H7 (cell line): ENCODE measurements at places on chromosomes 4 and X.

GRCh38 chr4:64564126-64564525 is 154.9 kb upstream of the TECRL start:
- DNase-seq = no peak

GRCh38 chr4:119130365-119131065 is 5.1 kb upstream of the MYOZ2 start:
- no peak for DNase-seq

DNA sequence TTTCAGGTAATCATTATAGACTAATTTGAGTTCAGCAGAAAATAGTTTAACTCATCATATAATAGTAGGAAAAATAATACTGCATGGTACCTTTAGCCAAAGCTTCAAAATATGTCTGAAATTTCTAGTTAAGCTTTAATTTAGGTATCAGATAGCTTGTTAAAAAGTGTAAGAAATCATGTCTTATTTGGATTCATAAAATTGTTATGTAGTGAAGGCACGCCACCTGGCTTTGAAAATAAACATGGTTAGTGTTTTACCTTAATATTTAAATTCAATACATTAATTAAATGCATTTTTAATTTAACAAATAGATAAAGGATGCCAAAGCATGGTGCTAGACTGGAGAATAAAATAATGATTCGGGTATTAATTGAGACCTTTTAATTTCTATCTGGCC is 211.4 kb downstream of the FSTL5 start:
- no peak for DNase-seq

DNA sequence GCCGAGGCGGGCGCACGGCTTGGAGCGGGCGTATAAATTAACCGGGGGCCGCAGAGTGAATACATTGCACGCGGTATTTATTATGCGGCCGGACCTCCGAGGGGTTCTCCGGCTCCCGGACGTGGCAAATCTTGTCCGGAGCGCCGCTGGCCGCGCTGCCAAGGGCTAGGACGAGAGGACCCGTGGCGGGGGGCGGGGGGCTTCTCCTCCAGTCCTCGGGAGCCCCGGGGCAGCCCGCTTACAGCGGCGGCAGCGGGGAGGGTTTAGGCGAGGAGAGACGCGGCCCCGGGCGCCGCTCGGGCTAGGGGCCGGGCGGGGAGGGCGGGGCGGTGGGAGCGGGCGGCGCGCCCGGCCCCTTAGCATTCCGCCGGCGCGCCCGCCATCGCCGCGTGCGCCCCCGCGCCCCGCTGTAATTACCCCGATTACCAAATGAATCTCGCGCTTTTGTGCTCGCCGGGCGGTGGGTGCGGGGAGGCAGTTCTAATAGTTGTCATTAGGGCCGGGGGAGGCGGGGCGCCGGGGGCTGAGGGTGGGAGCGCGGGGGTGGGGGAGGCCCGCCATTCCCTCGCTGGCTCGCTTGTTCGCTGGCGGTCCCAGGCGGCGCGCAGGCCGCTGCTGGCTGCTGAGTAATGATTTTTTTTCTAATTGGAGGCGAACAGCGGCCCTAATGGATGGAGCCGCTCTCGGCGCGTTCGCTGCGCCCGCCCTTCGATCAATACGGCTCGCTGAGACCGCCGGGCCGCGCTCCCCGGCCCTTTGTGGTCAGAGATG is 276.6 kb downstream of the BCOR start:
- peak; percentile 97 for DNase-seq

GRCh38 chr4:81215931-81216330 is 909 bp upstream of the PRKG2 start:
- no peak for DNase-seq

DNA sequence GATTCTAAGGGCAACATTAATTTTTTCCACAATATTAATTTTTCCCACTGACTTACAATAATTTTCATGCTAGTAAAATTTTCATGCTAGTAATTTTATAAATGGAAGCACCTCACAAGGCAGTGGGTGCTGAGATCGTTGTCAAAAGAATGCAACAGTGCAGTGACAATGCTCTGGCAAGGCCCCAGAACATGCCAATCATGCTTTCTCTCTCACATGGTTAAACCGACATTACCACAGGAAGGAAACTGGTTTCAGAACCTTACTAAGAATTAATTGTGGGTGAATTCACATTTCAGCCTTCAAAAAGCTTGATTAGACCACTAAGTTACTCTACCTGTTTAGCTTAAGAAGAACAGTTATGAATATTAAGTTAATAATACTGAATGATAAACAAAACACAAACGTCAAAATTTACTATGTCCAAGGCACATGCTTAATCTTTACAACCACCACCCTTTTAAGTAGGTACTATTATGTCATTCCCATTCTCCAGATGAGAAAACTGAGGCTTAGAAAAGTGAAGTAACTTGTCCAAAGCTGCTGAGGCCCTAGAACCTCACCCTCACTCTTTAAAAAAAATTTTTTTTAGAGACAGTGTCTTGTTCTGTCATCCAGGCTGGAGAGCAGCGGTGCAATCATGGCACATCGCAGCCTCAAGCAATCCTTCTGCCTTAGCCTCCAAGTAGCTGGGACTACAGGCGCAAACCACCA is 10.0 kb upstream of the OPHN1 start:
- no peak for DNase-seq

DNA sequence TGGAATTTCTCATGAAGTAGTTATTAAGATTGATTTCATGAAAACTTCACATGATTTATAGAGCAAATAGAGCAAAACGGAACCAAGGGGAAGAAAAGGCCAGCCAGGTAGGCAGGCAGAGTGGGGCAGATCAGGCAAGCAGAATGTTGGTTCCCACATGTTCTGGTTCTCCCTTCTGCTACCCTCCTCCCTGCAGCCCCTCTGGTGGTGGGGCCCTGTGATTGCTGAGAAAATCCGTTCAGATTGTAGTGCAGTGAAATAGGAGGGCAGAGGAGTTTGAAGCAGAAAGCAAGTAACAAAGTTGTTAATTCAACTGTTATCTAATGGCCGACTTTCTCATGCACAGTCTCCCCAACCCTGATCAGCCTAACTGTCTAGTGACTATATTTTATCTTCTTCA is 185.3 kb downstream of the MID1IP1 start:
- DNase-seq = peak; percentile 72

DNA sequence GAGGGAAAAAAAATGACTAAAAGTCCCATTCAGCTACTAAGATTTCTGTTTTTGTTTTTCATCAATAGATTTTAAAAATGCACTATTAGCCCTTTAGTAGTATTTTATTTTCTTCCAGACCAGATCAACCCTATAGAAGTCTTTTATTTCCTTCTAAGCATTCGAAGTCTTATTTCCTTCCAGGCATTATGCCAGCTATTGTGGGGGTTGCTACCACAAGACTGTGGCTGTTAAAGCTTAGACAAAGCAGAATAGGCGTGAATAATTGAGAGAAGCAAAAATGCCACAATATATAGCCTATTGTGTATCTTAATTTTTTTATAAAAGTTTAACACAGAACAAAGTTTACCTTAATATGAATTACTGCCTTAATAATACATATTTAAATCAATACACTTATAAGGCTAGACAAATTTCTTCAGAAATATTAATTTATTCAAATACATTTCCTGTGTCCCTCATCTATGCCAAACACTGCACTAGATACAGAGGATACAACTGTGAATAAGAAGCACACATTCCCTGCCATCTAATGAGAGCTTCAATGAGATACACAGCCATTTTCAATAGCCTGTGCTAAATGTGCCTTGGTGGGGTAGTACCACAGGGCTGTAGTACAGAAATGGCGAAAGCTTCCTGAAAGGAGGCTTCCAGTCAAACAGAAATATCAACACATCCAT is 33.1 kb downstream of the SLC10A7 start:
- no peak for DNase-seq

DNA sequence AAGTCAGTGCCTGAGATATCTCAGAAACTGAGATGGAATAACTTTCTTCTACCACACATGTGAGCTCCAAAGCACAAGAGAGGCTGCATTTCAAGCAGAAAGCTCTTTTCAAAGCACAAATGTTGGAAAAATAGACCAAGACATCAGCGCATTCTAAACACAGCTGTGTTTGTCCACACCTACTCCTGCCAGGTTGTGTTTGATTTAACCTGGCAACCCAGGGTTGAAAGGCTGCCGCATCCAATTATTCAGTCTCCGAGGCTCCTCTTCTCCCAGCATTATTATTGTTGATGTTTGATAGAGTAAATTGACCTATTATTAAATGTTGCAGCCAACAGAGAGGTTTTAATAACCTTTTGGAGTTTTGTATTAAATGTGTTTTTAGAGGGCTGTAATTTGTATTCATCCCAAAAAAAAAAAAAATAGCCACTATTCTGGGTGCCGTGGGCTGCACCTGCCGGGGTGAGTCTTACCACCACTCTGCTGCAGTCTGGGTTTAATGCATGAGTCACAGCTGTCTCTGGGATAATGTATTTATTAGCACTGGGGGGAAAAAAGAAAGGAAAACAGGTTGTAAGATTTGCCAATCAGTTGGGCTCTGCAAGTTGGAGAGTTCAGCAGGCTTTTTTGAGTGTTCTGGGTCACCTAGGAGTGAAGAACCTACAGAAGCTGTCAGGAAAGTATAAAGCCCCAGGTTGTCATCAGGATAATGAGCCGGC is 105.2 kb upstream of the NOCT start:
- no peak for DNase-seq

DNA sequence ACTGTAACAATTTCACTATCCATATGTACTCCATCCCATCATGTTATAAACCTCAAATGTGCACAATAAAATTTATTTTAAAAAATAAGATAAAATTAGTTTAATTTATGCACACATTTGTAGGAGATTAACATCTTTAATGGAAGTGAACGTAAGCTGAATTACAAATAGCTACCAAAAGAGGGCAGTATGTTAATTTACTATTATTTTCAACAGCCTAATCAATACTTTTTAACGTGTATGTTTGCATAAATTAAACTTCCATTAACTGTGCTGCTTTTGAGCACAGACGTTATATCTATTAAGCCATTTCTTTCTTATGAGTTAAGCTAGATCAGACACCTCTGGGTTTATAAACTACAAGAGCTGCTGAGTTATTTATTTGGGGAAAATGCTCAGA is 56.5 kb upstream of the PHKA2 start:
- DNase-seq = no peak

- DNase-seq = no peak
Observed at GRCh38 chr4:8303485-8304281, 34.1 kb downstream of the HTRA3 start.
